ENCODE measurements at places on chromosomes 3 and 15.

GRCh38 chr15:93707751-93708150, 523.6 kb upstream of the MCTP2 start:
- no peak for DNase-seq

DNA sequence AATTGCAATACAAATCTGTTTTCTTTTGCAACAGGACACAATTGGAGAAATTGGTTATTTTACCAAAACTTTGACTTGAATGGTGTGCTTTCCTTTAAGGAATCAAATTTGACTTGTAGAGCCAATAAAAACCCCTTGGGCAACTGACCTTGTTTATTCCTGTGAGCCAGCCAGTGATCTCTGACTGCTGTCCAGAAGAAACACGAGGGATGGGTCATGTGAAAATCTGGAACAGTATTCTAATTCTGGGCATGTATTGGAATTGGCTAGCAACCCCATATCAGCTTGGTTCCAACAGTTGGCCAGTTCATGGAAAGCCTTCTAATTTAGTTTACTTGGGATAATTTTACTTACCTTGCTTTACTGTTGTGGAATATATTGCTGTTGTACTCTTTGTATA, 19.1 kb upstream of the HHATL start:
- DNase-seq: no peak

- no peak for DNase-seq
Measured at GRCh38 chr15:60760646-60761504, 281.9 kb upstream of the ICE2 start.

- no peak for DNase-seq
Measured at GRCh38 chr3:77682162-77682561, 642.3 kb downstream of the ROBO2 start.

GRCh38 chr3:27079427-27080257, 289.5 kb downstream of the NEK10 start:
- no peak for DNase-seq

DNA sequence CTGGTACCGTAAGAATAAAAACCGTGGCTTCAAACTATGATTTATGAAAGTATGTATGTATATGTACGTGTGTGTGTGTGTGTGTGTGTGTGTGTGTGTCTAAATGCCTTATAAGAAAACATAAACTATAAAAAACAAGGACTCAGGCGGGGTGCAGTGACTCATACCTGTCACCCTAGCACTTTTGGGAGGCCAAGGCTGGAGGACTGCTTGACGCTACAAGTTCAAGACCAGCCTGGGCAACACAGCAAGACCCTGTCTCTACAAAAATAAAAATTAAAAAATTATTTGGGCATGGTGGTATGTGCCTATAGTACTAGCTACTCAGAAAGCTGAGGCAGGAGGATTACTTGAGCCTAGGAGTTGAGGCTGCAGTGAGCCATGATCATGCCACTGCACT, 29.1 kb downstream of the CCPG1 start:
- DNase-seq: no peak

- no peak for DNase-seq
Measured at GRCh38 chr3:169772305-169772896, 795 bp upstream of the MYNN start.

DNA sequence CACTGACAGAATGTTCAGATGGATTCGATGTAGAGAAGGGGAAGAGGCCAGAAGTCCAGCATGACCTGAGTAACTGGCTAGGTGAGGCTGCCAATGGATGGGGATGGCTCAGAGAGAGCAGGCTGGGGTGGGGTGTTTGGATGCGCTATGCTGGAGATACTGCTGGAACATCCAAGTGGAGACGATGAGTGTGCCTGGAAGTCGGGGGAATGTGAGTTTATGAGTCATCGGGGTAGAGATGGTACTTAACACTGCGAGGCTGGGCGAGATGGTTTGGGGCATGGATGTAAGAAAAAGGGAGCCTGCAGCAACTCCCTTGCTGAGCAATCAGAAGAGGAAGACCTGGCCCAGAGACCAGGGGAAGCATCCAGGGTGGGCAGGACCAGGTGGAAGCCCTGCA, 180.7 kb downstream of the SLCO3A1 start:
- DNase-seq: no peak

- DNase-seq: no peak
Measured at GRCh38 chr3:99505646-99506269, 132.6 kb upstream of the COL8A1 start.

DNA sequence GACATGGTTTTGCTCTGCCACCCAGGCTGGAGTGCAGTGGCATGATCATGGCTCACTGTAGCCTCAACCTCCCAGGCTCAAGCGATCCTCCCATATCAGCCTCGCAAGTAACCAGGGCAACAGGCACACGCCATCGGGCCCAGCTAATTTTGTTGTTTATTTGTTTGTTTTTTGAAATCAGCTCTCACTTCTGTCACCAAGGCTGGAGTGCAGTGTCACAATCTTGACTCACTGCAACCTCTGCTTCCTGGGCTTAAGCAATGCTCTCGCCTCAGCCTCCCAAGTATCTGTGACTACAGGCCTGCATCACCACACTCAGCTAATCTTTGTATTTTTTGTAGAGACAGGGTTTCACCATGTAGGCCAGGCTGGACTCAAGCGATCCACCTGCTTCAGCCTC, 26.3 kb upstream of the PLCH1 start:
- DNase-seq: no peak

GRCh38 chr3:151491525-151491924, 30.7 kb upstream of the IGSF10 start:
- DNase-seq: no peak

- no peak for DNase-seq
Measured at GRCh38 chr3:4575381-4575780, 82.2 kb downstream of the ITPR1 start.

GRCh38 chr3:120481081-120481480, 30.3 kb upstream of the FSTL1 start:
- peak; percentile 56 for DNase-seq

DNA sequence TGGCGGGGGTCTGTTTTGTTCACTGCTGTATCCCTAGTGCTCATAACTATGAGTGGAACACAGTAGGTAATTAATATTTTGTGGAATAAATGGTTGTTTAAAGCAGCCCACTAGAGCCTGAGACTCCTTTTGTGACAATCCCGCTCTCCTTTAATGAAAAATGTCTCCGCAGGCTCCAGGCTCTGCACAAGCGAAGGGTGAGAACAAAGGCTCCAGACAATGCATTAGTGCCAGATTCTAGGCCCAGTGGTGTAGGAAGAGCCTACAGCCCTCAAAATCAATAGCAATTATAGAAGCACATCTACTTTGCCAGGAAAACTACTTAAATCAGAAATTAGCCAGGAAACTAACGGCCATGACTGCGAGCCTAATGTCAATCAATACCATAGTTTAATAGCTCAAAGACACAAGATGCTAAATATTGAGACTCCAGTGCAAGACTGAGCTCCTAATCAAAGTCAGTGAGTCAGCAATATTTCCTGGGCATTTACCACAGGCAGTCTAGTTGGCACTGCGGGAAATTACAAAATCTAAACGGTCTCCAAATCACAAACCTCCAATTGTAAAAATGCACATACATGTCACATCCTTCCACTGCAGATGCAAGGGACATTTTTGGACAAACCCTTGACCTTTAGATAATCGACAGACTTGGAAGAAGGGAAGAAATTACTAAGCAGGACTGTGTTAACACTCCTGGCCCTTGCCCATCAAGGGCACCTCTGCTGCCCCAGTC, 2.3 kb downstream of the ANXA2 start:
- DNase-seq: no peak

GRCh38 chr15:41423979-41424659, 7.2 kb downstream of the RTF1 start:
- no peak for DNase-seq

GRCh38 chr3:181933052-181933618, 221.4 kb downstream of the SOX2 start:
- no peak for DNase-seq

- DNase-seq: no peak
Measured at GRCh38 chr3:139327231-139327630, 16.6 kb upstream of the MRPS22 start.

- no peak for DNase-seq
Measured at GRCh38 chr3:176939022-176939817, 258.1 kb downstream of the TBL1XR1 start.

GRCh38 chr15:40409366-40409765, 3.8 kb downstream of the IVD start:
- no peak for DNase-seq

DNA sequence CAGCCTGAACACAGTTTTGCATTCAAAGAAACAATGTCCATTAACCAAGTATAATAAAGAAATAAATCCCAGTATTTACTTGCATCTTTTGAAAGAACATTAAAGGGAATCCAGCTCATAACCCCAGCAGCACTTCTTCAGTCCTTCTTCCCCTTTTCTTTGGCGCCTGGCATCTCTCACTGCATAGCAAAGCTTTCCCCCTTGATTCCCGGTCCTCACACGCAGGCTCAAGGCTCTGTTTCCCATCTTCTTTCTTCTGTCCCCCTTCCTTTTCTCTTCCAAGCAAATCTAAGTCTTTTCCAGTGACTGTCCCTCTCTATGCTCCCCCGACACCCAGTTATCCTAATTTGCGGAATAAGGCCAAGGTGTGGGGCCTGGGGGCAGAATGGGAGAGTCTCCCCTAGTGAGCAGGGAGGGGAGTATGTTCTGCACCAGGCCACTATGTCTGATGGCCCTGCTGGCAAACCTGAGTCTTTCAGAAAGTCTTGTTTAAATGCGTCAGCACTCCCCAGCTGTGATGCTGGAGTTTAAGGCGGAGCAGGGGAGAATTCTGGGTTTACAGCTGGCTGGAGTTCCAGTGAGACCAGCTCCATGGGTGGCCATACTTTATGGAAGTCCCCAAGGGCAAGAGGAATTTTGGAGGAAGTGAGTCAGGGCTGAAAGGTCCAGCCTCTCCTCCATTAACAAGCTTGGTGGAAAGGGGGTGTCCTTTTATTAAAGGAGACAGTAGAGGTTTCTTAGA, 42.1 kb downstream of the GOLGA6A start:
- peak; percentile 95 for DNase-seq

- DNase-seq: no peak
Measured at GRCh38 chr15:36965570-36966342, 134.6 kb downstream of the MEIS2 start.
